ENCODE measurements at places on chromosomes 1 and 21.

DNA sequence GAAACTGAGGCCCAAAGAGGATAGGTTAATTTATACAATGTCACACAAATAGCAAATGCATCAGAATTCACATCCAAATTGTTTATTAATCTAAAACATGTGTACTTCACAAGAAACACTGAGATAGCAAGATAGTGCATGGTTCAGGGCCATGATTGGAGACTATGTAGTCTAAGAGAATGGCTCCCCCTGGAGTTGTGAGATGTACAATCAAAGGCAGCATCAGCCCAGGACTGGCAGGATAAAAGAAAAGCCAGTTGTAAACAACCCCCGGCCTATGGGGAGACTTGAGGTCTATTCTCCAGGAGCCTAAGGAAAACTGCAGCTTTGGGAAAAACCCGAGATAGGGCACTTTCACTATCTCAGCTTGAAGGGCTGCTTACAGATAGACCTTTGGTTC is 511.0 kb downstream of the OMA1 start:
- H3K36me3 ChIP-seq = no peaks in the 10 kb centered on the region
- no peak overlapping the region for H3K4me3 ChIP-seq
- H3K27ac ChIP-seq = no peak overlapping the region
- H3K4me1 ChIP-seq = peaks cover 15% of the 10 kb centered on the region

- no peaks in the 10 kb centered on the region for H3K36me3 ChIP-seq
- no peak overlapping the region for H3K27ac ChIP-seq
- H3K4me3 ChIP-seq = no peak overlapping the region
- no peaks in the 10 kb centered on the region for H3K27me3 ChIP-seq
Measured at GRCh38 chr1:53255031-53255430, 16.7 kb upstream of the MAGOH start.

- peaks cover 80% of the 10 kb centered on the region for H3K4me1 ChIP-seq
- no peak for DNase-seq
- H3K27ac ChIP-seq = peak overlapping the region; percentile 66
- no peak overlapping the region for H3K4me3 ChIP-seq
- H3K36me3 ChIP-seq = peaks cover 12% of the 10 kb centered on the region
Measured at GRCh38 chr1:93614986-93615581, 66.6 kb downstream of the BCAR3 start.

- no peak for DNase-seq
- H3K36me3 ChIP-seq = peaks cover 19% of the 10 kb centered on the region
- H3K4me1 ChIP-seq = peaks cover 13% of the 10 kb centered on the region
- no peaks in the 10 kb centered on the region for H3K27me3 ChIP-seq
Measured at GRCh38 chr1:36168514-36168913, 12.6 kb downstream of the MAP7D1 start.

GRCh38 chr1:39711104-39711965 is 20.1 kb upstream of the HPCAL4 start:
- H3K36me3 ChIP-seq = no peaks in the 10 kb centered on the region
- H3K27ac ChIP-seq = no peak overlapping the region
- peaks cover 5% of the 10 kb centered on the region for H3K4me1 ChIP-seq

DNA sequence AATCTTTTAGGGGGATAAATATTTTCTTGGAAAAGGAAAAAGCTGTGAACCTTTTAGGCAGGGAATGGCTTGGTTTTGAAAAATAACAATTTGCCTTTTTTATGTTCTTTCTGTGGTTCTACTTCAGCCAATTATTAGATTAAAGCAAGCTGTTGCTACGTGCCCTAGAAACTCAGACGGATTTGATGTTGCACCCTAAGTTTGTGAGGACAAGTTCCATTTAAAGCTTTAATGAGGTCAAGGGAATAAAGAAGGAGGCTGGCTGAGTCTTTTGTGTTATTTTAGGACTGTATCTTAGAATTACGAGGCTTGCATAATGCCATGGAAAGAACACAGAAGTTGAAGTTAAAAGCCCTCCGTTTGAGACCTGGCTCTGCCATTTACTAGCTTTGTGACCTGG is 216.9 kb downstream of the NUF2 start:
- DNase-seq = no peak
- no peaks in the 10 kb centered on the region for H3K27me3 ChIP-seq
- H3K27ac ChIP-seq = no peak overlapping the region
- H3K4me3 ChIP-seq = no peak overlapping the region

DNA sequence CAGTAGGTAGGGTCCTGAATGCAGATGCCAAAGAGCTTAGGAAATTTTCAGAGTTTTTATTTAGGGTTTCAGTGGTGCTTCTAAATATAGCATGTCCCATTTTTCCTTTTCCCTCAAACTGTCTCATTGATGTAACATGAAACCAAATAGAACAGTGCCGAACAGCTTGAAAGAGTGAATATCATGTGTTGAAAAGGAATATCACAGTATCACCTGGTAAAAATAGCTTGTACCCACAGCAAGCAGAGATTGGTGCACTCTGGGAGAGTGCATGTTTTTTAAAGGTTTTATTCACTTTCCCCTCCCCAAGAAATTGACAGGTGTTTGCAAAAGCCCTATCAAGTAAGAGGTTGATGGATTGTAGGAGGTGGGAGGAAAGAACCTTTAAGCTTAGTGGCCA is 41.9 kb upstream of the ELAVL4 start:
- no peak for DNase-seq
- H3K27ac ChIP-seq = no peak overlapping the region
- H3K27me3 ChIP-seq = peaks cover 3% of the 10 kb centered on the region
- no peak overlapping the region for H3K4me3 ChIP-seq
- no peaks in the 10 kb centered on the region for H3K36me3 ChIP-seq

DNA sequence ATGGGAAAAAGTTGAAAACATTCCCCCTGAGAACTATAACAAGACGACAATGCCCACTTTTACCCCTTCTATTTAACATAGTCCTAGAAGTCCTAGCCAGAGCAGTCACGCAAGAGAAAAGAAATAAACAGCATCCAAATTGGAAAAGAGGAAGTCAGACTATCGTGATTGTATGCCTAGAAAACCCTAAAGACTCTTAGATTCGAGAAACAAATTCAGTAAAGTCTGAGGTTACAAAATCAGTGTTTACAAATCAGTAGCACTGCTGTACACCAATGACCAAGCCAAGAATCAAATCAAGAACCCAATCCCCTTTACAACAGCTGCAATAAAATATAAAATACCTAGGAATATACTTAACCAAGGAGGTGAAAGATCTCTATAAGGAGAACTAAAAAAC is 72.4 kb downstream of the POU2F1 start:
- H3K36me3 ChIP-seq = peaks cover 9% of the 10 kb centered on the region
- H3K27ac ChIP-seq = peak overlapping the region; percentile 8
- H3K27me3 ChIP-seq = no peaks in the 10 kb centered on the region
- peaks cover 13% of the 10 kb centered on the region for H3K4me1 ChIP-seq
- no peak overlapping the region for H3K4me3 ChIP-seq

DNA sequence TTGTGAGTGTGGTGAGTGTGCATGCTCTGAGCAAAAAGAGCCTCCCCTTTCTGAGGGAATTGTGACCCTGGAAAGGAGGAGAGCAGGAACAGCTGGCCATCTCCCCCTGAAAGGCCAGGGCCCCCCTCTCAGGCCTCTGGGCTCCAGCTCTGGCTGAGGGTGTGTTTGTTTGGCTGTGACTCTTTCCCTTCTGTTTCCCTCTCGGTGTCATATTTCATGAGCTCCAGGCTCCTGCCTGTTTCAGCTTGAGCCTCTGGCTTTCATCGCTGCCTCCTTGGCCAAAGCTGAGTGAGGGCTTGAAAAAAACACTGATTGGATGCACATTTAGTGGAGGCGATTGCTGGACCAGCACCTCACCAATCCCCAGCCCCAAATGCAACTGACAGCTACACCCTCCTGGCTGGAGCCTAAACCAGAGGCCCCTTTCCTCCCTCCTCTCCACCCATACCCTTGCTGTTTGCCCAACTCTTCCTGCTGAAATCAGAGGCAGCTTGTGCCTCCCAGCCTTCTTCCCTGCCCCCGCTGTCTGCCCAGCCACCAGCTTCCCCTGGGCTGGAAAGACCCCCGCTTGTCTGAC is 64.1 kb downstream of the DDR2 start:
- H3K27ac ChIP-seq = peak overlapping the region; percentile 77
- peaks cover 55% of the 10 kb centered on the region for H3K4me1 ChIP-seq
- no peaks in the 10 kb centered on the region for H3K27me3 ChIP-seq
- peak; percentile 77 for DNase-seq
- peak overlapping the region; percentile 75 for H3K4me3 ChIP-seq

DNA sequence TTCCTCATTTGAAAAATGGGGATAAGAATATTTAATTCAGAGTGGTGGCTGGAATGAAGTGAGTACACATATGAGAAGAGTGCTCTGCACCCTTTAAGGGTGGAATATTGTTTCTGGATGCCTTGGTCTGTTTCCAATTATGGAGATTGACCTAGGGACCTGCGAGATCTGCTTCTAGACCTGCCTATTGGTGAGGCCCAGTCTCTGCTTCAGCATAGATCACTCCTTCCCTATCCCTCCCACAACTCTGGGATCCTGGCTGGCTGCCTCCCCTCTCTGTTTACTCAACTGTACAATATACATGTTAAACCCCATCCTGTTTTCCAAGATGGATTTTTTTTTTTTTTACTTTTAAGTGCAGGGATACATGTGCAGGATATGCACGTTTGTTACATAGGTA is 6.4 kb upstream of the LDLRAD1 start:
- DNase-seq = no peak
- H3K4me3 ChIP-seq = no peak overlapping the region
- peaks cover 23% of the 10 kb centered on the region for H3K4me1 ChIP-seq
- H3K27ac ChIP-seq = no peak overlapping the region

DNA sequence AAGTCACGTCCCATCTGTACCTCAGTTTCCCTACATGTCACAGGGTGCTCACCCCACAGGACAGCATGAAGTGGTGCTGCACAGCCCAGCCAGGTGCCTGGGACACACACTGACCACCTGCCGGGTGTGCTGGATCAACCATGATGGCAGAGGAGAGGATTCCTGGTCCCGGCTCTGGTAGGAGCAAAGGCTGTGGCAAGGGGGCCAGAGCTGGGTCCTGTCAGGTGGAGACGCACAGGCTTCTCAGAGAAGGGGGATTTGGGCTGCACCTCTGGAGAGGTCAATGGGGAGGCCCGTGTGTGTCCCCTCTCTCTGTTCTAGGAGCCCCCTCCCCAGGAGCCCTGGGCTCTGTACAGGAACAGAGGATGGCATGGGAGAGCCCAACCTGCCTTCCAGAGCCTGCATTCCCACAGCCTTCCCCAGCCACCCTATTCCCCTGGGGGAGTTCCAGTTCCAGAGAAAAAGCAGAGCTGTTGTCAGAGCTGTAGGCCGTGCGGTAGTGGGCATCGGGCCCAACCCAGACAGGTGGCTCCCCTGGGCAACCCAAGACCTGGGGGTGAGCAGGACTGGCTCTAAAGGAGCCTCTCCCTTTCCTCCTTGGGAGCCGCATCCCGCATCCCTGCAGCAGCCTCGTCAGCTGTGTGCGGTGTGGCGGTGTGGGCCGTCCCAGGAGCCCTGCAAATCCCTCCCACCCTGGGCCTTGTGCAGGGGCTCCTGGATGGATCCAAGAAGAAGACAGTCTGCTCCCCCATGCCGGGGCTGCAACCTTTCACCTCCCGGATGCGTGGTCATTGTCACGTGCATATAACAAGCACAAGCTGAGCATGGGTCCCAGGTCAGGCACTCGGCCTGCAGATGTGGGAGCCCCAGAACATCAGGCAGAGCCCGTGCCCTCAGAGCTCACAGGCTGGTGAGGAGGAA is 2.9 kb upstream of the TFF3 start:
- H3K4me1 ChIP-seq = peaks cover 16% of the 10 kb centered on the region
- no peaks in the 10 kb centered on the region for H3K27me3 ChIP-seq
- no peaks in the 10 kb centered on the region for H3K36me3 ChIP-seq

- H3K4me1 ChIP-seq = peaks cover 18% of the 10 kb centered on the region
- no peaks in the 10 kb centered on the region for H3K36me3 ChIP-seq
- no peak overlapping the region for H3K4me3 ChIP-seq
- no peak for DNase-seq
- H3K27me3 ChIP-seq = no peaks in the 10 kb centered on the region
Measured at GRCh38 chr1:116260621-116261020, 112.4 kb upstream of the ATP1A1 start.

- H3K4me1 ChIP-seq = peaks cover 15% of the 10 kb centered on the region
- H3K27me3 ChIP-seq = no peaks in the 10 kb centered on the region
- no peak overlapping the region for H3K27ac ChIP-seq
- H3K36me3 ChIP-seq = no peaks in the 10 kb centered on the region
- no peak overlapping the region for H3K4me3 ChIP-seq
- DNase-seq = no peak
Measured at GRCh38 chr1:64900916-64901315, 65.4 kb downstream of the JAK1 start.

- peak overlapping the region; percentile 71 for H3K4me3 ChIP-seq
Measured at GRCh38 chr21:34671462-34671861, 2.7 kb downstream of the CLIC6 start.

DNA sequence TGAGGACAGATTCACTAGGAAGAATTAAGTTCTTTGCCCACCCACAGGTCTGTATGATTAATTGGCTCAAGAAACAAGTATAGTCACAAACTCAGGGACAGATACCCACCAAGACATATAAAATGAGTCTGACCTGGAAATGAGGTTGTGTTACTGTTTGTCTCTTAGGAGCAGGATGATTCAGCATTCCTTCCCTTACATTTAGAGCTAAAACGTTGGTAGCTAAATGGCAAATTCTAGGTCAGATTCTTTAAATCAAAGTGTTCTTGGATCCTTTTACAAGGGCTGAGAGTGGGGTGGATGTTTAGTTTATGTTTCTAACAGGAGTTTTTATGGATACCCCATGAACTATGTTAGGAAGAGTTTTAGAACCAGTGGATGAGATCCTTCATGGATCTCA is 4.7 kb downstream of the RIMKLA start:
- no peaks in the 10 kb centered on the region for H3K36me3 ChIP-seq
- peaks cover 37% of the 10 kb centered on the region for H3K27me3 ChIP-seq
- DNase-seq = no peak
- no peak overlapping the region for H3K27ac ChIP-seq
- H3K4me3 ChIP-seq = no peak overlapping the region

DNA sequence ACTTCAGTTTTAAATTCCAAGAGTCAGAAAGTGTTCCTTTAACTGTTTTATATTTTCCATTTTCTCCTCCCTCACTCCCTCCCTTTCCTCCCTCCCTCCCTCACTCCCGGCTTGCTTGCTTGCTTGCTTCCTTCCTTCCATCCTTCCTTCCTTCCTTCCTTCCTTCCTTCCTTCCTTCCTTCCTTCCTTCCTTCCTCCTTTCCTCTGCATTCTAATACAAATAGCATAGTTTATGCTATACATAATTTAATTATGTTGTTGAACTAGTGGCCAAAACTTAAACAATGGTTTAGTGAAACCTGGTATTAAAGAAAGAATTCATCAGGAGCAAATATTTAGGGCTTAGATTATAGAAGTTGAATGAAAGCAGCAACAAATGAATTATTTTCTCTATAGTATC is 188.5 kb upstream of the OLFM3 start:
- H3K36me3 ChIP-seq = no peaks in the 10 kb centered on the region
- peaks cover 4% of the 10 kb centered on the region for H3K27me3 ChIP-seq
- H3K4me3 ChIP-seq = no peak overlapping the region
- no peak for DNase-seq
- H3K4me1 ChIP-seq = no peaks in the 10 kb centered on the region
- no peak overlapping the region for H3K27ac ChIP-seq

- no peak for DNase-seq
- H3K4me3 ChIP-seq = no peak within 1 kb of the TSS
Measured at GRCh38 chr1:159802111-159802510, at the start of gene FCRL6. FCRL6 (plus strand) TSS chr1:159802360; CDS start chr1:159802425, 65 bp downstream.
